ENCODE measurements at places on chromosomes 16 and 17.

- peak; percentile 70 for DNase-seq
Measured at GRCh38 chr17:51640108-51640622, 379.8 kb downstream of the UTP18 start.

DNA sequence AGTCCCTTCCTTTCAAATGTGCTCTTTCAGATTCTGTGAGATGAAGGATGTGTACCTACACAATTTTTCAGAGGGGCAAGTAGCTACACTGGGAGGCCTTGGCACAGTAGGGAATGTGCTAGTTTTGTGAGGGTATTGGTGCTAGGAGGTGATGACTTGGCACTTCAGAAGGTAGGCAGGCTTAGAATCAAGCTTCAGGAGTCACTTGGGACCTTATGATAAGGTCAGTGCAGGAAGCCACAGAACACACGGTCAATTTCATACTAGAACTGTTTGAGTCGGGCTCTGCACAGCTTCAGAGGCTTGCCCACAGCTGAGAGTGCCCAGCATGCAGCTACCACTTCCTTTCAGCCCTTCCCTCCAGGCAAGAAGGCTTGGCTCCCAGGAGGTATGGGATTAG, 6.1 kb downstream of the CMTM1 start:
- DNase-seq, result no peak

GRCh38 chr16:87945351-87946042, 5.7 kb upstream of the BANP start:
- peak; percentile 95 for DNase-seq

DNA sequence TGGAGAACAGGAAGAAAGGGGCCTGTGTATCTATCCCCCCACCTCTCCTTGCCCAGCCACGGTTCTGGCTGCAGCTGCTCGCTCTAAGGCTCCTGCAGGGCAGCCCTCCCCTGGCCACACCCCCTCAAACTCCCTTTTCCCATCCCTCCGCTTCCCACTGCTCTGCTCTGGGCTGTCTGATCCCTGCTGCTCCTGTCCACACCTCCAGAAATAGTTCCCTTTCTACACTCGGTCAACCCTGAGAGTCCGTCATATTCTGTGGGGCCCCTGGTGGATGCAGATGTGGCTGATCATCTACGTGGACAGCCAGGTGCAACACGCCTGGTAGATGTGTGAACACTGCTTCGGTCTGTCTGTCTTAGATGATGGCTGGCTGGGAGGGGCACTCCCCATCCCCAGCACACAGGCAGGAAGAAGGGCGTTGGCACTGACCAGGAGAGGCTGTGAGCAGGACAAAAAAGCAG, 19.3 kb upstream of the KRT19 start:
- DNase-seq, result peak; percentile 86

DNA sequence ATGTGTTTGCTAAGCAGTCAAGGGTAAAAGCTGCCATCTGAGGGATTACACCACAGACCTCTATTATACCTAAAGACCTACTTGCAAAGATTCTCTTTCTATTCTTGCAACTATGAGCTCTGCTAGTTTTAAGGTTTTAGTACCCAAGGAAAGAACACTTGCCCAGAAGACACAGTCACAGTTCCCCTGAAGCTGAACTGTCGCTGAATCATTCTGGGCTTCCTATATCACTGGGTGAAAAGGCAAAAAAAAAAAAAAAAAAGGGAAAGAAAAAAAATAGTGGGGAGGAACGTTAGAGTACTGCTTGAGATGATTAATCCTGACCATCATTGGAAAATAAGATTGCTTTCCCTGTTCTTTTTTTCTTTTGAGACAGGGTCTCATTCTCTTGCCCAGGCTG, 37.9 kb downstream of the LYRM1 start:
- no peak for DNase-seq

GRCh38 chr17:79054200-79054960, 20.2 kb upstream of the ENGASE start:
- no peak for DNase-seq

DNA sequence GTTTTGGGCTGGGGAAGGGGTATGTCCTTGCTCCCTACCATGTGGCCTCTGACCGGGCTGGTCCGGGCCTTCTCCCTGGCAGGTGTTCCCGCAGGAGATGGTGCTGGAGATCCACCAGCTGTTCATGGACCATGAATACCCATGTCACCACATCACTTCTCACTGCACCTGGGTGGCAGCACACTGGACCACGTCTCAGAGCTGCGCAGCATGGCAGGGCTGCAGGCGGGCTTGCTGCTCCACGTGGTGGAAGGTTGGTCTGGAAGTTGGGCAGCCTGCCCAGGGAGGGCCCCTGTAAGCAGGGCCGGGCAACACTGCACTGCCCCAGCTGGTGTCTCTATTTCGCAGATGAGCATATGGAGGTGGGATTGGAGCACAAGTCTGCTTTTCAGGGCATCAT, 169.5 kb upstream of the ZNF267 start:
- no peak for DNase-seq

DNA sequence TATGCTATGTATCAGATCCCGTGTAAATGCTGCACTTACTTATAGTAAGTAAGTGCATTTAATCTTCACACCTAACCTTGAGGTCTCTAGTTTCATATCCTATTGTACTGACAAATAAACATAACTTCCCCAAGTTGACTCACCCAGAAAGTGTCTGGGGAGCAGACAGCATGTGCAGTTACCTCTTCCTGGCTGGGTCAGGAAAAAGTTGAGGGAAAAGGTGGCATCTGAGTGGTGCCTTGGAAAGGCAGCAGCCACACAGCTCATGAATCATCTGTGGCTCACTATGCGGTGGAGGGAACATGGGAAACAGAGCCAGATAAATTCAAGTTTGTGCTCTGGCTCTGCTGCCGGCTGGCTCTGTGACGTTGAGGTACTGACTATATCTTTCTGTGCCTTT, 382.0 kb upstream of the DYNLRB2 start:
- no peak for DNase-seq

DNA sequence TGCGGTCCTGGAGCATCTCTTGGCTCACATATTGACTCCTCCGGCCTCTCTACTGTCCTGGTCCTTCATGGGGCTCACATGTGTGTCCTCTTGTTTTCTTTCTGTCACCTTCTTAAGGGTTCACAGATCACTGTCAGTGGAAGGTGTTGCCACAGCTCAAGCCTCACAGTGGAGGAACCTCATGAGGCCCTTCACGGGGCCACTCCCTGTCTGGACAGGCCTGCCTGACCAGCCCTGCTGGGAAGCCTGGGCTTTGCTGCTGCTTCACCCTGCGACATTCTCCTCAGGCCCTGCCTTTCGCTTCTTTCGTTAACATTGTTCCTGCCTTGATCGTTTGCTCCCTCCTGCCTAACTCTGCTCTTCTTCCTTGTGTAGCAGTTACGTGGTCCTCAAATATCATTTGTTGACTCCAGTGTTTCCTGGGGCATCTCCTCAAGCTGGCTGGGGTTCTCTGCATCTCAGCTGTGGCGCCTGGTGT, 55.9 kb downstream of the WDR45B start:
- no peak for DNase-seq

Measured in NCI-H69 (cell line).